ENCODE measurements at places on chromosomes 7 and 10. TPM values are rescaled to one million over a fixed set of nuclear protein-coding genes. Genes with fewer than 3 reads are reported as not detected.

- no peak for DNase-seq
These were observed 6.9 kb downstream of the PPIF start for GRCh38 chr10:79354141-79354540.

DNA sequence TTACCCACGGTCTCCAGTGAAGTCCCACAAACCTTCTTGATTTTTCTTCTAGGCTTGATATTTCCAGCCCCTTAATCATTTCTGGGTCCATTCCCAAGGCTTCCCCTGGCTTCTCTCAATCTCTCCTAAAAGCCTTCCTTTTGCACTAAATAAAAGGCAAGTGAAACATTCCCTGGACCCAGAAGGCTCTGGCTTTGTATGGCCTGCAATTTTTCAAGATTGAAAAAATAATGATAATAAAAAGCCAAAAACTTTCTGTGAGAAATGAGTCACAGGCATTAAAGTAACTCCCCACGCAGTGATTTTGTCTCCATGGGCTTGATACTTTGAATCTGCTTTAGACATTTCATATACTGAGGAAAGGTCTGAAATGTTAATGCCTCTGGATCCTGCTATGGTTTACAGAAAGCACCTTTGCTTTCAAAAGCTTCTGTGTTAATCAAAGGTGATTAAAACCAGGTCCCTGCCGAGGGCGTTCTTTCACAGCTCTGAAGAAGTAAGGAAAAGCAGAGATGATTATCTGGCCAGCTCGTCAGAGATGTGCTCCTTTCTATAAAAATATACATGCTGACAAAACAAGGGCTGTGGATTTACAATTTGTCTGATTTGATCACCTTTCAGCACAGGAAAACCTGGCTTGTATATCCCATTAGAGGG lies 118.9 kb upstream of the TMEM72 start:
- DNase-seq: peak; percentile 63

- no peak for DNase-seq
These were observed 16.6 kb downstream of the ADGRA1 start for GRCh38 chr10:133104068-133104962.

DNA sequence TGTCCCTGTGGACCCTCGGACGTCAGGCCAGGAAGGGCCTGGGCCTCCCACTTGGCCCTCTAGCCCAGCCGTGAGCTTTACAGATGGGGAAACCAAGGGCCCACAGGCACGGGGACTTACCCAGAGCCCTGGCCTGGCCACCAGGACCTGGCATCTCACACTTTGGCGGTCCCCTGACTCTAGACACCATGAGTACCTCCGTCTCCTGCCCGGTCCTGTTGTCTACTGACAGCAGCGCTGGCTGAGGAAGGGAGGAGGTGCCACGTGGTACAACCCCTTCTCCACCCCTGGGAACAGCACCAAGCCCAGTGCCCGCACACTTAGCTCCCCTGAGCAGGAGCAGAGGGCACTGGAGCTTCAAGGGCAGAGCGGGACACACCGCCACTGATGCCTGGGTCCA lies 26.1 kb downstream of the ADGRA1 start:
- DNase-seq: no peak

GRCh38 chr7:11328309-11328708 lies 354.6 kb downstream of the PHF14 start:
- no peak for DNase-seq

GRCh38 chr10:87503886-87504285 lies 807 bp upstream of the MINPP1 start:
- no peak for DNase-seq

- DNase-seq: no peak
These were observed 540.3 kb upstream of the MGMT start for GRCh38 chr10:128926711-128927110.

DNA sequence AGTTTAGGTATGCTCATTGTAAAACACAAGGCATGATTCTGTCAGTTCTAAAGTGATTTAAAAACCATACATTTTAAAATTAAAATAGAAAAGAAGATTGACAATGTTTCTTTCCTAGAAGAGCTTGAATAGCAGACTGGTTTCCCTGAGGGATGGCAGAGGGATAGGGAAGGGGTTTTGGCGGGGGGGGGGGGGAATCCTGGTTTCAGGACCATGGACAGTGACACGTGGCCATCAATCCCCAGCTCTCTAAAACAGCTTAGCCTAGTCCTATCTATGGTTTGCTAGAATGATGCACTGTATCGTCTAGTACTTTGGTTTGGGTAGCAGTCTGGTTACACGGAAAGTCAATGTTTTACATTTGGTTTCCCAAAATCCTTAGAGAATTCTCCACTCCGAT lies 88.7 kb downstream of the PHYHIPL start:
- no peak for DNase-seq

DNA sequence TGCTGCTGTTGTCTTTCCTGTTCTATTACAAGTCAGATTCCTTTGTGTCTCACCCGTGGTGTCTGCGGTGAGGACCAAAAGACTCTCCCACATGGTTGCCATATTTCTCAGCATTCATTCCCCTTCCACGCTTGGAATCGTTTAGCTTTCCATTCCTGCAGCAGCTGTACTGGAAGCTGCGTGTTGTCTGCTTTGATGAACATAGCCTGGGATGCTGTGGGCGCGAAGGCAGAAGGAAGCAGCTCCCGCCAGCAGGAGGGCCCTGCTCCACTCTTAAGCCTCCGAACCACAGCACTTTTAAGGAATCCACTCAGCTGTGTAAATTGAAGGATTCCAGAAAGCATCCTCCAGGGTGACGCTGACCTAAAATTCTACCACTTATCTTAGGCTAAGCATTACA lies 303.6 kb upstream of the PITRM1 start:
- DNase-seq: no peak

GIMAP8 gene
- 12.2 TPM for total RNA-seq

TUBB8 gene
- total RNA-seq: not detected

FOXP2 gene
- 25.8 TPM for total RNA-seq
